Activated T-helper 1 cell treated with anti-CD3 and anti-CD28 coated beads, Interleukin-2, amount 50 U/mL, for 16 hours (primary cell): ENCODE measurements at places on chromosomes 3 and 15.

DNA sequence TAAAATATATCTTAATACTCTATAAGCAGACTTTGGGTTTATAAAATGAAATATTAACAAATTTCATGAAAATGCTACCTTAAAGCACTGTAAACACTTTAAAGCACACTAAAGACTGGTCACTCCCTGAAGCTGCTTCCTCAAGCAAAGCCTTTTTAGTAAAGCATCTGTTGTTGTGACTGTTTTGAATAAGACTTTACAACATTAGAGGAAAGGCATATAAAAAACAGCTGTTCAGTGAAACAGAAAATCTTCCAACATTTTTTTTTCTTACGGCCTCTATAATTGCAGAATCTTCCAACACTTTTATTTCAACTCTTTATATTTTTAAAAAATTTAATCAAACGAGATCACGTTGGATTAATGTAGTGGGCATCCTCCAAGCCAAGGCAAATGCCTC, 48.1 kb downstream of the GRK7 start:
- DNase-seq = no peak

DNA sequence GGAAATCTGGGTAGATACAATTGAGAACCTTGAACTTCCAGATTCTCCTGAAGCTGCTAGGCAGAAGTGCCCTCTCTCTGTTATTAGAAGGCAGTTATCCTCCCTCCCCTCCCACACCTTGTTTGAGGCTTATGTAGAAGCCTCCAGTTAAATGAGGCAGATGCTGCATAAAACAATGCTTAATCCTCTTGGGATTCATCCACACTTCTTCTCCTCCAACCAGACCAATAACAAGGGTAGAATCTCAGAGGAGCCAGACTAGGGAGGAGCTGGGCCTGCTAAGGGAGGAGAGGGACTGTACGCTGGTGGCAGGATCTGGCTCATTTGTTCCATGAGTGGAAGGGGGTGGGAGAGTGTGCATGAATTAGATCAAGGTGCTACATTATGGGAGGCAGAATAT, 88.3 kb upstream of the PRR23C start:
- DNase-seq = no peak

- DNase-seq = no peak
Measured at GRCh38 chr3:160860346-160860745, 104.3 kb downstream of the PPM1L start.

DNA sequence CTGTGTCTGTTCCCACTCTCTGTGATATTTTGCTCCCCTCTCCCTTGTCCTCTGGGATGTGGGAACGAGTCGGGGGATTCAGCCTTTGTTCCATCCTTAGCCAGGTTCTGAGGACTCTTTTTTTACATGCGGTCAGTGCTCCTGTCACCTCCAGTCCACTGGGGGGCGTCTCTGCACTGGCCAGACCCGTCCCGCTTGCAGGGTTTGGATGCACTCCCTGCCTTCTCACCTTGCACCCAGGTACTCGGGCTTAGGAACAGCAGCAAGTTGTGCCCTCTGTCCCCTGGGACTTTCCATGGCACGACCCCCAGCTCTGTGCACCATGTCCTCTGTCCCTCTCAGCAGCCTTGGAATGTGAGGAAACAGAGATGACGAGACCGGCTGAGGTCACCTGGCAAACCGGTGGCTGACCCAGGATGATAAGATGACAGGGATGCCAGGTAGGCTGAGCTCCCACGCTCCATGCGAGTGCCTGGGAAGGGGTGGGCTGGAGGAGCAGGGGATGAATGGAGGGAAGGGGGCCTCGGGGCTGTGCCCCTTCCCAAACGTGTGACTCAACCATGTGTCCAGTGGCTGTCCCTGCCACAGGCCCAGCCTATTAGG, 27.3 kb upstream of the FGD5 start:
- peak; percentile 22 for DNase-seq

- no peak for DNase-seq
Measured at GRCh38 chr3:108311797-108312196, 15.4 kb downstream of the HHLA2 start.

DNA sequence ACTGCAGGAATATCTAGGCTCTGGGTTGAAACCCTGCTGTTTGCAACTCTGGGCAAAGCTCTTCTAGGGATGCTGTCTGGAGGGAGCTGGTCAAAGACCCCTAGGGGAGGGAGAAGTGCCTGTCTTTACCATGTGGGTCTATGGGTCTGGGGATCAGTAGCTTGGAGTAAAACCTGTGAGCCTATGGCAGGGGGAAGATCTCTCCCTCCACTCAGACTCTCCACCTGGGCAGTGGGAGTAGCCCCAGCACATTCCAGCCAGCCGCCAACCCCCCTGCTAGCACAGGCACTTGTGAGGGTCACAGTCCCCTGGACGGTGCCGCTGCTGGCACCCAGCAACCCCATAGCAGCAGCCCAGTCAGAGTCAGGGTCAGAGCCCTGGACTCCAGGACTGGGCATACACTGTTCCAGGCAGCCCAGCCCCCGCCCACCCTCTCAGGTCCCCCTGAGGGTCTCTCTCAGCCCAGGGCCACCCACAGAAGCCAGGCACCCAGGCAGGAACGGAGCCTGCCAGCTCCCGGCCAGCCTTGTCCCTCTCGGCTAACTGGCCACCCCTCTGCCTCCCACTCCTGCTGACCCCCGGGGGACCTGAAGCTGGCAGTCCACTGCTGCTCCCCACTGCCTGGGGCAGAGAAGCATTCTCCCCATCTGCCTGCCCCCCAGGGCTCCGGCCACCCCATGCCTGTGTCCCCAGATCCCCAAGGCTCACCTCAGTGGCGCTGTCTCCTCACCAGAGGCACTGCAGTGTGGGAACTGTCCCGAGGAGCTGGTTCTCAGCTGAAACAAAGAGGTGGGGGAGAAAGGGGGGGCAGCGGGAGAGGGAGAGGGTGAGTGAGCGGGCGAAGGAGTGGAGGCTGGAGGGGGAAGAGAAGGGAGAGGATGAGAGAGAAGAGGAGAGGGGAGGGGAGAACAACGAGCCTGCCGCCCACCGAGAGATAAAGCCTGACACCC, 10.8 kb downstream of the GLYCTK start:
- no peak for DNase-seq

- DNase-seq = no peak
Measured at GRCh38 chr3:76998555-76998954, 41.3 kb upstream of the ROBO2 start.

- no peak for DNase-seq
Measured at GRCh38 chr3:121796970-121797369, 37.9 kb downstream of the IQCB1 start.

DNA sequence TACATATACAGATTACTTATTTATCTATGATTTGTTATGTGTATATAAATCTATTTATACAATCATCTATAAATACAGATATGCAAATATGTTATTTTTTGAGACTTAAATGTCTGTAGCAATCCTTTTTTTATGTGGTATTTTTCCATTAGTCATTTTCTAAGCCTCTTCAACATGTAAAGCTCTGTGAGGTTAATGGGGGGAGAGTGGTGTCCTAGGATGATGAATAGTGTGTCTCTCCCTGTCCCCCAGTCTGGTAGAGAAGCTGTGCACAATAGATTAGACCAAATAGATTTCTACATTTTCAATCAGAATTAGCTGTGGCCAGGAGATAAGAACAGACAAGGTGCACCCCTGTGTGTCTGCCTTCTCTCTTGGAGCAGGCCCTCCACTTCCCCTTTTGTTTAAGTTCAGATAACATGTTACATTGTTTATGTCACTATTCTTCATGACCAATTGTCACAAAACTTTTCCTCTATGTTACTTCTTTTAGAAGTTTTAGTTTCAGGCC, 453.9 kb downstream of the LPP start:
- no peak for DNase-seq

- DNase-seq = no peak
Measured at GRCh38 chr3:19272296-19272695, 124.0 kb downstream of the KCNH8 start.

GRCh38 chr3:183446838-183447205, 18.4 kb upstream of the MCF2L2 start:
- no peak for DNase-seq
